Bronchial epithelial cell (primary cell): ENCODE measurements at places on chromosomes 7 and 10. TPM values are rescaled to one million over a fixed set of nuclear protein-coding genes. Genes with fewer than 3 reads are reported as not detected.

The PALD1 gene
- total RNA-seq: 0.13 TPM in 1 of 2 replicates, not detected in the other

The CDH23 gene
- 0.13 TPM in 1 of 2 replicates, not detected in the other for total RNA-seq

The INTS15 gene
- total RNA-seq: 7.0 and 7.4 TPM in 2 replicates

The SPDYE9 gene
- not detected in 2 replicates for total RNA-seq

- no peak for DNase-seq
Observed at GRCh38 chr10:11178606-11179515, 161.2 kb downstream of the CELF2 start.

DNA sequence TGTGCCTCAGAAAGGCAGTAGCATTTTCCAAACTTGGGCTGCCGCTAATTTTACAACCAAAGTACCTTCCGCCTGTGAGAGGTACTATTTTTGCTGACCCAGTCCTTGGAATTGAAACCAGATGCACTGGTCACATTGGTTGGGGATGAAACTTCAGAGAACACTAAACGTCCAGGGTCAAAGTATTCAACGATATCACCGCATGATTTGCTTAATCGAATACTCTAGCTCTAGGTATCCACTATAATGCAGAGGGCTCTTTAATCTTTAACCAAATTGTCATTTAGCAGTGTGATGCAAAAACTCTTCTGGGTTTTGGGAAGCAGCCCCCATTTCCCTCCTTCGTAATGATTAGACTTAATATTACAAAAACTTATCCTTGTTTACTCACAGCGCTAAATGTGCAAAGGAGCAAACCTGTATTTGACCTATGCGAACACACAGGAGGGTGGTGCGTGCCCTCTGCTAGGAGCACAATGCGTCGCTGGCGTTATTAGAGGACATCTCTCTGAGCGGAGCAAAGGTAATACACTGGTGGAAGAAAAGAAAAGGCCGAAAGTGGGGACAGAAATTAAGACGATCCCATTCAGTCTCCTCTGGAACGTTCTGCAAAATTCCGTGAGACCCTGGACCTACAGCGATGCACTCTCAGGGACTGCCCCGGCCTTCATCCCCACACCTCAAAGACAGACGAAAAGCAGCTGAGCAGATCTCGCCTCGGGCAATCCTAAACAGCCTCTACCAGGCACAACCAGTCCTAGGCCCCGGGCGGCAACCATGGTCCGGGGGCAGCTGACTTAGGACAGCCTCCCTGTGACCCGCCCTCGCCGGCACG, 916 bp upstream of the EEPD1 start:
- DNase-seq: no peak

GRCh38 chr10:6493521-6494441, 86.3 kb downstream of the PRKCQ start:
- peak; percentile 93 for DNase-seq
